ENCODE measurements at places on chromosomes 13 and 19.

DNA sequence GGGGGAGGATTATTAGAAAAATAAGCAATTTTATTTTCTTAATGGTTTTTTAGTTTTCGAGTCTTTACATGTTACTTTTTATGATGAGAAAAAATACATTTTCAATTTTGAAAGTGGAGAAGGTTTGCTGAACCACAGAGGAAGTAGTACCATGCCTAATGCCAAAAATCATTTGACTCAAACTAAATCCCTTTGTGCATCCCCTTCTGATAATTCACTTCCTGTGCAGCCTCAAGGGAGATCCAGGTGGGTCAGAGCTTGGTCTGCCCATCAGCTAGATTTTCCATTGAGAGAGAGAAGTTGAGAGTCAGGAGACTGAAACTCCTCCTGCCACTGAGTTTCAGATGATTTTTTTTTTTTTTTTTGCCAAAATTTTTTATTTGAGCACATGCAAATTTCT lies 571.7 kb downstream of the LIG4 start:
- no peak for DNase-seq

DNA sequence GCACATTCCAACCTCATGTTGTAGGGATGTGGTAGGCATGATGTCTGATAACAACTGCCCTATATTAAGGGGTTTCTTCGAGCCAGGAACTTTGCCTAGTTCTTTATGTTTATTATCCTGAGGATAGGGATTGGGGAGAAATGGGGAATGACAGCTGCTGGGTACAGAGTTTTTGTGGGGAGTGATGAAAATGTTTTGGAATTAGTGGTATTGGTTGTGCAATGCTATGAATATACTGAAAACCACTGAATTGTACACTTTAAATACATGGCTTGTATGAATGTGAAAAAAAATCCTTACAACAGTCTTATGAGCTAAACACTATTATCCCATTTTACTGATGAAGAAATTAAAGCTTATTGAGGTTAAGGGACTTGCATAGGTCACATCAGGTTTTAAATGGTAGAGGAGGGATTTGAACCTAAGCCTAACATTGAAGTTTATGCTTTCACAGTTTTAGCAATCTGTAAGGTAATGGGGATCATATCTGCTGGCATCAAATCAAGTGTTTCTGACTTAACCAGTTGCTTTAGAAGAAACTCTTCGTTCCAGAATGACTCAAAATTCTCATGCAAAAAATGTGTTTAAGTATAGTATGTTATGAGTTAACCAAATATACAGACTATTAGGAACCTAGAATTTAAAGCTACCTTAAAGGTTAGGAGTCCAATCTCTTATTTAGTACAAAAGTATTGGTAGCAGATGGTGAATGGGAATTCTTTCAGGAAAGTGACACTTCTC lies 61.4 kb downstream of the ERCC5 start:
- DNase-seq, result no peak

- no peak for DNase-seq
Observed at GRCh38 chr13:108835083-108835482, 205.7 kb downstream of the MYO16 start.

GRCh38 chr13:70339738-70340137 lies 231.5 kb upstream of the KLHL1 start:
- no peak for DNase-seq

GRCh38 chr19:52536448-52536800 lies 9.0 kb downstream of the ZNF808 start:
- peak; percentile 44 for DNase-seq

GRCh38 chr19:48154003-48154402 lies 16.1 kb downstream of the LIG1 start:
- no peak for DNase-seq

GRCh38 chr13:61954092-61954491 lies 538.4 kb upstream of the PCDH20 start:
- no peak for DNase-seq

DNA sequence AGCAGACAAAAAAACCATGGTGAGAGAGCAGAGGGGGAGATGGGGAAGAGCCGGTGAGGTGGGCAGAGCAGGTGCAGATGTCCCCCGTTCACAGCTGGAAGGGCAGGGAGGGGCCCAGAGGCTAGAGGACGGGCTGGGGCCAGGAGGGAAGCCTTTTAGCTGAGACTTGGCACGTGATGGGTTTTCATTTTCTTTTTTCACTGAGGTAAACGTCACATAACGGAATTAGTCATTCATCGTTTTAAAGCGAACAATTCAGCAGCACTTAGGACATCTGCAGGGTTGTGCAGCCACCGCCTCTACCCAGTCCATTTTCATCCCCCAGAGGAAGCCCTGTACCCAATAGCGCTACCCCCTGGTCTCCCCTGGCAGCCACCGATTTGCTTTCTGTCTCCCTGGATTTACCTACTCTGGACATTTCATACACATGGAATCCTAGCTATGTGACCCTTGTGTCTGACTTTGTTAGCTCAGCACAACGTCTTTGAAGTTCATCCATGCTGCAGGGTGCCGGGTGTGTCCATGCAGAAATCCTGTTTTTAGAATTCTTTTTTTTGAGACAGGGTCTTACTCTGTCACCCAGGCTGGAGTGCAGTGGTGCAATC lies 16.0 kb upstream of the EMC10 start:
- no peak for DNase-seq

- no peak for DNase-seq
Observed at GRCh38 chr13:93653776-93654175, 427.2 kb downstream of the GPC6 start.

DNA sequence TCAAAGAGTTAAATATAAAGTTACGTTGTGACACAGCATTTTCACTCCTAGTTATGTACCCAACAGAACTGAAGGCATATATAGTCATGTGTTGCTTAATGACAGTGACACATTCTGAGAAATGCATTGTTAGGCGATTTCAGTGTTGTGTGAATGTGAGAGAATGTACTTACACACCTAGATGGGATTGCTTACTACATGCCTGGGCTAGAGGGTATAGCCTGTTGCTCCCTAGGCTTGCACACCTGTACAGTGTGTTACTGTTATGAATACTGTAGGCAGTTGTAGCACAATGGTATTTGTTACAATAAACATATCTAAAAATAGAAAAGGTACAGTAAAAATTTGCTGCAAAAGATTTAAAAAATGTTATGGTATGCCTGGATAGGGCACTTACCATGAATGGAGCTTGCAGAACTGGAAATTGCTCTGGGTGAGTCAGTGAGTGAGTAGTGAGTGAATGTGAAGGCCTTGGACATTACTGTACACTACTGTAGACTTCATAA lies 89.2 kb downstream of the DHRS12 start:
- DNase-seq, result no peak

DNA sequence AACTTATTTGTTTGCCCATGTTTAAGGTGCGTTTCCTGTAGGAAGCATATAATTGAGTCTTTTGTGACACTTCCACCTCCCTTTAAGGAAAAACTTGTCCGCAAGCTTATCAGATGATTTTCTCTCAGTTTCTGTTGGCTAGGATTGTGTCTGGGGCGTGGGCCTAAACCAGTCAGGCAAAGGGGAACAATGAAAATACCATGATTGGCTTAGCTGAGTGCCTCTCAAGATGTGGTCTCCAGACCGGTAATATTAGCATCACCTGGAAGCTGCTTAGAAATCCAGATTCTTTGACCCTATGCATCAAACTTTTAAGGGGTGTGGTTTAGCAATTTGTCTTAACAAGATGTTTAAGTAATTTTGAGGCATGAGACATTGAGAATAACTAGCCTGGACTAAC lies 20.0 kb downstream of the SLAIN1 start:
- no peak for DNase-seq
